ENCODE measurements at places on chromosomes 7 and 10.

DNA sequence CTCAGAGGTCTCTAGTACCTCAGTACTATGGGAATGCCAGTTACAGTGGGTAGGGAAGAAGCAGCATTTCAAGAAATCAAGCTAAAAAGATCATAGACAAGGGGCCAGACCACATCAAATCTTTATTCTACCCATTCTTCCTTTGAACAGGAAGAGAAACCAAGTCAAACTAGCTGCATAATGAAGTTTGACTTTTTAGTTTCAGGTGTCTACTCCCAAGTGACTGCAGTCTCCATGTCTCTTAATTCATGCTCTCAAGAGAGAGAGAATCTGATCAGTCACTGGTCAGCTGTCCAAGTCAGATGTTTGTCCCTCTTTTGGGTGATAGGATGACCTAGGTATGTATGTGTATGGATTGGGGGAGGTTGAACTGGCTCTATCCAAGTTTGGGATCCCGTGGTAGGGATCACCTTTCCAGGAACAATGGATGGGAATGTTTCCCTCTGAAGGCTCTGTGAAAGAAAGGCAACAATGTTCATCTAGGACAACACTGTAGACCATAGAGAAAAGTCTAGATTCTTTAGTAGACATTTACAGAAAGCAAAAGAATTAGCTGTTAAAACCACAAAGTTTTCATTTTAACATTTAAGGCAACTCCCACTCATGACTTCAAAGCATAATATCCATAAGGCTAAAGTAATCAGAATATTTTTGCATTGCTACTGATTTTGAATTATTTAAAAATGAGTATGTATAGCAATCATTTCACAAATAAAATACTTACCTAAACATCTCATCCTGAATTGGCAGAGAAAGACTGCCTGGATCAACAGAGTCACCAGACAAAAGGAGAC, 30.1 kb upstream of the PRTFDC1 start:
- DNase-seq = no peak

- no peak for DNase-seq
Observed at GRCh38 chr7:125572414-125572813, 642.8 kb upstream of the POT1 start.

DNA sequence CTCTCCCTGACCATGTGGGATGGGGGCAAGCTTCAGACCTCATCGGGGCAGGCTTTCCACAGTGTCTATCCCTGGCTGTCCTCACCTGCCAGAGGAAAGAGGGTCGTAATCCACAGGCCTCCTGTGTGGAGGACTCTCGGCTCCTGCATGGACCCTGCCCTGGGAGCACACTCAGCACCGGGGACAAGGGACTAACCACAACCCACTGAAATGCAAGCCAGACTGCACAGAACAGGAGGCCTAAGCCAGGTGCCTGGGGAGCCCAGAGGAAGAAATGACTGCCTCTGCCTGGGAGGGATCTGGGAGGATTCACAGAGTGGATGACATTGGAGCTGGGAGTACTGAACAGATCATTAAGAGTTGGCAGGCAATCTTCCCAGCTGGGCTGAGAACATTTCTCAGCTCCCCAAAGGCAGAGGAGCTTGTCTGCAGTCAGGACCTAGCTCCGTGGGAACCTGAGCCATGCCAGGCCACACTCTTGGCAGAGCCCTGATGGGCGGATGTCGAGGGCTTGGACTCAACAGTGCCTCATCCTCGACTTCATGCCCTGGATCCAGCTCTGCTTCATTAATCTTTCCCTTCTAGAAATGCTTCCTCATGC, 213.4 kb downstream of the USP6NL start:
- DNase-seq = no peak

DNA sequence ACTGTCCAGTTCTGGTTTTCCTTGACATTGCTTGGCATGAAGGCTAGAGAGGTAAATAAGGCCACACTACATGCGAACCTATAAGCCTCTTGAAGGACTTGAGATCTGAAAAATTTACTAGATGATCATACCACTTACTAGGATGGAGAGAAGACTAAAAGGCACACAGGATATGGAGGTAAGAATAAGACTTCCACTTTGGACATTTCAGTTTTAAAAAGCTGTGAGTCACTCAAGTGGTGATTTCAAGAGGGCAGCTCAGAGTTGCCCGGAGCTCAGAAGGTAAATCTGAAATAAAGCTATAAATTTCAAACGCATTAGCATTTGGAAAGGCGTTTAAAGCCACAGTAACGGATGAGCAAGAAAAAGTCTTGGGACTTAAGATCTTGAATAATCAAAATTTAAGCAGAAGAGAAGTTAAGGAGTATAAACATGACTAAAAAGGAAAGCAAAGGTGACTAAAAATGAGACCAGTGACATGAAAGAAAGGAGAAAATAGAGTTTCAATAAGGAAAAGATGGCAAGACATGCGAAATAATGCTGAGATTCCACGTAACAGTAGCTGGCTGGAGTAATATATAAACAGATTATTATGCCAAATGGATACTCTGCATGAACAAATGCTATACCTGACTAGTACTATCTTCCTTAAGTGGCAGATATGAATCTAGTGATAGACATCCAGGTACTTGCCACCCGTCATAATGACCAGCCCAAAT, 68.3 kb downstream of the SNX13 start:
- DNase-seq = no peak

GRCh38 chr7:507623-508300, 11.9 kb downstream of the PDGFA start:
- no peak for DNase-seq
